ENCODE measurements at places on chromosomes 1 and 21. TPM values are rescaled to one million over a fixed set of nuclear protein-coding genes. Genes with fewer than 3 reads are reported as not detected.

TRIM67 gene
- total RNA-seq: 0.10 TPM

SPAG17 gene
- not detected for total RNA-seq

CFHR4 gene
- total RNA-seq: not detected

MATN1 gene
- 0.05 TPM for total RNA-seq

A3GALT2 gene
- not detected for total RNA-seq

THEM4 gene
- total RNA-seq: 14.6 TPM

LCK gene
- total RNA-seq: not detected

GBP1 gene
- total RNA-seq: 0.09 TPM

FCN3 gene
- not detected for total RNA-seq

EPHA8 gene
- total RNA-seq: 0.07 TPM

S100B gene
- not detected for total RNA-seq

LRRC52 gene
- total RNA-seq: not detected

FOXO6 gene
- total RNA-seq: 0.91 TPM

TFF3 gene
- total RNA-seq: not detected

KRTAP19-3 gene
- total RNA-seq: not detected

RYR2 gene
- total RNA-seq: 0.07 TPM

TLR5 gene
- 0.08 TPM for total RNA-seq

FMO5 gene
- total RNA-seq: 0.18 TPM

KPRP gene
- total RNA-seq: not detected

HES2 gene
- total RNA-seq: 4.7 TPM

PCNX2 gene
- 11.9 TPM for total RNA-seq

TRIM58 gene
- not detected for total RNA-seq

PRMT6 gene
- total RNA-seq: not detected

NUP210L gene
- not detected for total RNA-seq

DEPDC1 gene
- total RNA-seq: 17.3 TPM

F3 gene
- 1.9 TPM for total RNA-seq

NOC2L gene
- total RNA-seq: 90.3 TPM

C1orf53 gene
- total RNA-seq: 7.8 TPM

LRRC8B gene
- 2.9 TPM for total RNA-seq

GPR25 gene
- not detected for total RNA-seq

ICOSLG gene
- 2.2 TPM for total RNA-seq

AMY2B gene
- 0.43 TPM for total RNA-seq

CELA3A gene
- not detected for total RNA-seq

MMEL1 gene
- not detected for total RNA-seq

LCE3E gene
- total RNA-seq: not detected

MRPL37 gene
- 94.8 TPM for total RNA-seq

PLA2G5 gene
- total RNA-seq: not detected

CELA2B gene
- not detected for total RNA-seq

NPHP4 gene
- total RNA-seq: 5.2 TPM

PRAMEF10 gene
- total RNA-seq: not detected

PHACTR4 gene
- 20.1 TPM for total RNA-seq

ECE1 gene
- total RNA-seq: 57.5 TPM

ADORA3 gene
- total RNA-seq: not detected
